ENCODE measurements at places on chromosomes 16 and 17.
A peak's percentile ranks its signal among the peaks of the same experiment; 100 is the strongest.

DNA sequence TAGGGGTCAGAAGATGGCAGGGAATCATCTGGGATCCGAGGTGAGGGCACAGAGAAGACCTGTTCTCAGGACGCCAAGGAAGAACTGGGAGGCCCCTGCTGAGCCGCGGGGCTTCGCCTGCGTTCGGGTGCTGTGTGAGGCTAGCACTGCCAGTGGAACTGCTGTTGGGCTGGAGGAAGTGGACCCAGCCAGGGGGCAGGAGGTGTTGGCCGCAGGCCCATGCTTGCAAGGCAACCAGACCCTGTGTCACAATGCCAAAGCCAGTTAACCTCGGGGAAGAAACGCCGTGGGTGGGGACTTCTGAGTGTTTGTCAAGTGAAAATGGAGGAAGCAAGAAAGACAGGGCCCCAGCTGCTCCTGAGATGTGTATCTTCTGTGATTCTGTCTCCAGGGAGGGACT, 185.5 kb downstream of the LGALS9B start:
- no peak for DNase-seq

DNA sequence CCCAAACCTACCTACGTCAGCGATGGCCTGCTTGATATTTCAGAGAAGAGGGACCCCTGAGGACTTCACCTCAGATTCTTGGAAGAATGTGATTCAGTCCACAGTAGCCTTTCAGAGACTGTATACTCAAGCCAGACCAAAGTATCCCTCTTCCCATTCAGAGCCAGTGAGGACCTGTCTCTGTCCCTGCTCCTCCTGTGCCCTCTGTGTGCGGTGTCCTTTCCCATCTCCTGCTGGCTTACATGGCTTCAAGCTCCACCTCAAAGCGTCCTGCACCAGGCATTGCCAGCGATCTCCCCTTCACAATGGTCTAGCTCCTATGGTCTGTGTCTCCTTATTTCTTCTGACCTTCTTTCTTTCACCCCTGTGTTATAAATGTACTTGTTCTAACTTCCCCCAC, 39.5 kb upstream of the HLF start:
- no peak for DNase-seq

- no peak for DNase-seq
Observed at GRCh38 chr16:31350275-31351005, 4.5 kb upstream of the ITGAX start.

- no peak for DNase-seq
Observed at GRCh38 chr16:88909431-88910210, 43.2 kb upstream of the PABPN1L start.

GRCh38 chr17:18954321-18954720, 2.4 kb downstream of the SLC5A10 start:
- no peak for DNase-seq

GRCh38 chr16:19804538-19805323, 79.9 kb downstream of the GPRC5B start:
- no peak for DNase-seq

DNA sequence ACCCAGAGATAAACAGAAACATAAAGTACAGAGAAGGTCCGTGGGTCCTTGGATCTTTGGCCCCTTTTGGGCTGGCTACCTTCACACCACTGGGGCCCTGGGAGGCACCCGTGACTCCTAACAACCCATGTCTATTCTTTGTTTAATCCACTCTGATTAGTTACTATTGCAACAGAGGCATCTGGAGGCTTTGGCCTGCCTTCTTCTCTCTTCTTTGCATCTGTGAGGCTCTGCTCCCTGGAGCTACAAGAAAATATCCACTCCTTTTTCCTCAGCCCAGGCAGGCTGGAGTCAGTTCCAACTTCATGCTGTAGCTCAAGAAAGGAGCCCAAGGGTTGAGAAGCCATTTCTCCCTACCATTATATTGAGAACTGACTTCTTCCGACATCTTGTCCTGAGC, 9.5 kb upstream of the CMIP start:
- no peak for DNase-seq

- no peak for DNase-seq
Observed at GRCh38 chr17:39161962-39162361, 4.0 kb downstream of the ARL5C start.

- DNase-seq: no peak
Observed at GRCh38 chr16:48524348-48525200, 85.4 kb downstream of the N4BP1 start.

DNA sequence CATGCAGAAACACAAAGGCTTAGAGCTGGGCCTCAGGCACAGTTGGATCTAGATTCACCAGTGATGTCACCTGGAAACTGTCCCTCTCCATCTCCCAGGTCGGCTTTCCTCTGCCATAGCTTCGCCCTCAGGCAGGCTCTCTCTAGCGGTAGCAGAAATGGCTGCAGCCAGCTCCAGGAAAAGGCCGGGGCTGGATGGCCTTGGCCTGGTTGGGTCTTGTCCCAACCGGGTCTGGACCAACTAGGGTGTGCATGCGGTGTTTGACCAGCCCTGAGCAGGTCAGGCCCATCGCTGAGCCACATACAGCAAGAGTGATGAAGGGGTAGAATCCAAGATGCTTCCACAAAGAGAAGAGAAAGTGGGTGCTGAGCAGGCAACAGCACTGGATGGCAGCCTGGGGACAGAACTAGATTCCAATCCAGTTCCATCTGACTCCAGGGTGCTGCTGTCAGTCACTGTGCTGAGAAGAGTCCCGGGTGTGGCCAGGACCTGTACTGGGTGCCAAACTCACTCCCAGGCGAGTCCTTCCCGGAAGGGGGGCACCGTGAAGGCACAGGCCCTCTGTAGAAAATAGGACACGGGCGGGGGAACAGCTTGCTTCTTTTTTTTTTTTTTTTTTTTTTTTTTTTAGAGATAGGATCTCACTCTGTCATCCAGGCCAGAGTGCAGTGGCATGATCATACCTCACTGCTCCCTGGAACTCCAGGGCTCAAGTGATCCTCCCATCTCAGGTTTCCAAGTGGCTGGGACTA, 51.8 kb downstream of the SOCS3 start:
- DNase-seq: no peak

- DNase-seq: no peak
Observed at GRCh38 chr17:58267347-58268324, 13.1 kb downstream of the MPO start.

DNA sequence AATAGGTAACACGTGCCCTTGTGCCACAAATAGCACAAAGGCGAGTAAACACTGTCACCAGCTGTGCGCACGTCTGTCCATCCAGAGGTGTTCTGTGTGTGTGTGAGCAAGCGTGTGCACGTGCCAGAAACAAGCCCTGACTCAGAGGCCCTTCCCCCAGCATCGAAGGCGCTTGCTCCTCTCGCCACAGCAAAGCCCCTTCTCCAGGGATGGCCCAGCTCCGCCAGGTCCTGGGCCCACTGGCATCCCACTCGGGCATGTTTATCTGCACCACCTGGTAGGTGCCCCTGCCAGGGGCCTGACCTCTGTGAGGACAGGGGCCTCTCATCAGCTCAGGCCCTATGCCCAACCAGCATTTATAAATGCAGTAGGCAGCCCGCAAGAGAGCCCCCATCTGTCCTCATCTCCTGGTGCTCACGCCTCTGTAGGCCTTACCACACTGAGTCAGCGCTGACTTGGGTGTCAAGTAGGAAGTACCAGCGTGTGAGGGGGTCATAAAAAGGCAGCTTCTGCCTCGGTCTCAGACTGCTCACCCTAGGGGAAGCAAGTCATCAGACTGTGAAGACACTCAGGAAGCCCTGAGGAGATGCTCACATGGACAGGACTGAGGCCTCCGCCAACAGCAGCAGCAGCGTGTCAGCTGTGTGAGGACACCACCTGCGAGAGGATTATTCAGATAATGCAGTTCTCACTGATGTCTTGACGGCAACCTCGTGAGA, 10.8 kb downstream of the TMEM235 start:
- peak; percentile 47 for DNase-seq

- no peak for DNase-seq
Observed at GRCh38 chr16:51949282-51949681, 597.7 kb downstream of the TOX3 start.

- peak; percentile 41 for DNase-seq
Observed at GRCh38 chr16:14324581-14324980, 253.5 kb downstream of the MRTFB start.

- DNase-seq: peak; percentile 9
Observed at GRCh38 chr17:32723310-32723955, 153.5 kb downstream of the MYO1D start.

DNA sequence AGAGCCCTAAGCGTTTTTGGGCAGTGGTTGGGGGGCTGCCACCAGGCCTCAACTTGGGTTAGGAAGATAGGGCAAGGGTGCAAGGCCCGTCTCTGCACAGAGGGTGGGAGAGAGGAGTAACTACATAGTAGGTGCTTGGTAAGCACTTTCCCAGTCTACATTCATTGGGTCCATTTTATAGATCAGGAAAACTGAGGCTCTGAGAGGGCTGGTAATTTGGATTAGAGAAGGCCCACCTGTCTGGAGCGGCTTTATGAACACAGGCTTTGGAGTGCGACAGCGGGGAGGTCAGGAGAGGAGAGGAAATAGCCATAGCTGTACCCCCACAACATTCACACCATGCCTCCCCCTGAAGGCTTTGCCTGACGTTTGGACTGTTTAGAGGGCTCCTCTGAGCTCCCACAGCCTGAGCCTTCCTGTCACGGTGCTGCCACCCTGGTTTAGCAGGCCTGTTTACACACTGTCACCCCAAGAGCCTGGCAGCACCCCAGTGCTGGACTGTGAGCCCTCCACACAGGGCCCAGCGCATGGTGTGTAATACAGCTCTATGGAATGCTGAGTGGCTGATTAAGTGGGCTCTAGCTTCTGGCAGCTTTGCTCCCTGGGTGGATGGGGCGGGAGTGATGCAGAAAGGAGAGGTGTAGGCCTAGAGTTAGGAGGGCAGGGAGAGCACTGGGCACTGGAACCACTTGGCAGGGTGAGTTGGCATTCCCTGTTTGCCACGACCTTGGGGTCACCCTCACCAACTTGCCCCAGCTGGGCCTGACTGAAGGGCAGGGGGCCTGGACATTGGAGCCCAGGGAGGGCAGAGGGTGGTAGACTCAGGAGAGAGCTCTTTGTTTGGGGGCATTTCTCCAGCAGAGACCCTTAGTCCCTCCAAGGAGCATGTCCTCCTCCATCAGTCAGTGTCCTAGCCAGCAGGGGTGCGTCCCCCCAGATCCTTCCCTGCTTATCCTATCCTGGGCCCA, 73.7 kb downstream of the RAI1 start:
- DNase-seq: no peak

DNA sequence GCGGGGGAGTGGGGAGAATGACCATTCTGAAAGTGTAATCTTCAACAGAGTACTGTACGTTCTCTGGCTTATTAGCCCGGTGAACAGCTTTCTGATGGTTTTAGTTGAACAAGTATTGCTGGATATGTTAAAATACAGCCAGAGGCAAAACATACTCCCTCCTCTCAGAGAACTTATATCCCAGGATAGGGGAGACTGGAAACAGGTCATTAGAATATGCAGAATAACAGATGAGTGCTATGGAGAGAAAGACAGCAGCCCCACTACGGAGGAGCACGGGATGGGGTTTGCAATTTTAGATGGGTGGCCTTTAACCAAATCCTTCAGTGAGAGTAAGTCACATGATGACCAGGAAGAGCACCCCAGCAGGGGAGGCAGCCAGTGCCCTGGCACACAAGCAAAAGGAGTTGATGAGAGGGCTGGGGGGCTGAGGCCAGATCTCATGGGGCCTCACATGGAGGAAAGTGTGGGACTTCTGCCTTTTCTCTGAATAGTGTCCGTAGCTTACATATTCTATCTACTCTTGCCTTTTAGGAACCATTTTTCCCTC, 43.1 kb upstream of the SEC14L1 start:
- no peak for DNase-seq

Data from EL (cell line).